ENCODE measurements at places on chromosomes 12 and 14. TPM values are rescaled to one million over a fixed set of nuclear protein-coding genes. Genes with fewer than 3 reads are reported as not detected.

DNA sequence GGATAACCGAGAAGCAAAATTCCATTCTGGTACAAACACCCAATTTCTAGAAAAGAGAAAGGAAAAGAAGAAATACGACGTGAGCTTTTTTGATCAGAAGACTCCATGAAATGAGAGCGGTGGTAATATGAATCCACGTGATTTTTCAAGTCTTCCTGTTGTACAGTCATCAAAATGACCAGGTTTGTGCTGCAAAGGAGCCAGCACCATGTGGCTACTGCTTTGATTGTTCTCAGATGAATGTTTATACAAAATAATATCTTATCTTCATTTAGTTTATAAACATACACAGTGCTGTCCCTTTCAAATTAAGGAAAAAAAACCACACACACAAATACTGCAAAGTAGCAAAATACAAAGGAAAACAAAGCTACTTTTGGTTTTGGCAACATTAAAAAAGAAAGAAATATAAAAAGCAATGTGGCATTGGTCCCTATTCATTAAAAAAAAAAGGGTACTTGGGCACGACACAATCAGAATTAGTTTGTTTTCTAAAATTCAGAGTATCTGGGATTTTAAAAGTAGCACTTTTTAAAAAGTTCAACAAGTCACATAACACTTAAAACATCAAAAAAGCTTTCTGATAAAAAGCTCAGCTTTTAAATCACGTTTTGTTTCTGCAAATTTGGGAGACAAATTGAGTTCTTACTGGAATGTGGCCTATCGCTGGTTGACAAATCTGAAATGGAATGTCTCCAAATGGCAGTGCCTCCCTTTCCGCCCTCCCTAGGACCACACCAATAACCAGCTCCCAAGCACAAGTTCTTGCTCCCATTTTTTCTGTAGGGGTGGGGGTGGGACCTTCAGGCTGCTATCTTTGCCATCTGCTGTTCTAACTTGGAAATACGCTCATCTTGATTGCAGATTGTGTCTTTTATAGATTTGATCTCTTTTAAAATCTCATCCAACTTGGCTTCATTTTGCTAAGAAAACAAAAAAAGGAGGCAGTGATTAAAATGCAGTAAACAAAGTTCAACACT is 13.2 kb upstream of the SELPLG start:
- H3K4me1 ChIP-seq: peaks cover 19% of the 10 kb centered on the region
- H3K36me3 ChIP-seq: no peaks in the 10 kb centered on the region
- no peak overlapping the region for H3K4me3 ChIP-seq
- H3K27me3 ChIP-seq: no peaks in the 10 kb centered on the region

DNA sequence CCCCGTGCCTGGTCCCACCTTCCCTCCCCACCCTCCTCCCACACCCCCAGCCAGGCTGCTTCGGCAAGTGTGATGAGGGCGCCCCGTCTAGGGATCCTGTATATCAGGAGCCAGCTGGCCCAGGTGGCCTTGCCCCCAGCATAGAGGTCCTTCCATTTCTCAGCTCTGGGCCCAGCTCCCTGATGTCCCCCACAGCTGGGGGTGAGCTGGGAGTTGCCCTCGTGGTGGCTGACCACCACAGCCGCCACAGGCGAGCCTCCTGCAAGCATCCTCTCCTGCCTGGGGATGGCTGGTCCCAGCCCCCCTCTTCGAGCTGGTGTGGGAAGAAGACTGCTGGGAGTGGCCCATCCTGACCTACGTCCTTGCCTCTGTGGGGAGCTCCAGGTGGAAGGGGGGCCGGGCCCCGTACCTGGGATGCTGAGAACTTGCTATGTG is 7.4 kb downstream of the ASPG start:
- no peak overlapping the region for H3K4me3 ChIP-seq
- H3K36me3 ChIP-seq: no peaks in the 10 kb centered on the region
- H3K27me3 ChIP-seq: no peaks in the 10 kb centered on the region
- peaks cover 8% of the 10 kb centered on the region for H3K4me1 ChIP-seq
- peak; percentile 16 for DNase-seq

DNA sequence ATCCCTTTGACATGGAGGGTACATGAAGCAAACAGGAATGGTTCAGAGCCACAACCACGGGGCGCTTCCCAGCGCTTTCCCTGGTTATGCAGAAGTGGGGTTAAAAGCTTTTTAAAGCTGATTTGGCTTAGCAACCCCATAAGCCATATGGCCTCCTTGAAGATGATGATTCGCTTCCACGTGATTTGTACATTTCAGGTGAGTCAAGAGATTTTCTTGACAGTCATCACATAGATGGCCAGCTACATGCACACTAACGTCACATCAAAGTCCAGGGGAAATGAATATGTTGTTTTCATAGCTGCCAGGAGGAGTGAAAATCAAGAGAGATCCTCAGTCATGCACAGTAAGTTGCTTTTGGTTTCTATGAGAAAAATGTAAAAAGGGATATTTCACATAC is 309.7 kb downstream of the TMEM132D start:
- DNase-seq: no peak
- H3K27me3 ChIP-seq: no peaks in the 10 kb centered on the region
- no peak overlapping the region for H3K27ac ChIP-seq
- no peaks in the 10 kb centered on the region for H3K4me1 ChIP-seq
- H3K4me3 ChIP-seq: no peak overlapping the region

DNA sequence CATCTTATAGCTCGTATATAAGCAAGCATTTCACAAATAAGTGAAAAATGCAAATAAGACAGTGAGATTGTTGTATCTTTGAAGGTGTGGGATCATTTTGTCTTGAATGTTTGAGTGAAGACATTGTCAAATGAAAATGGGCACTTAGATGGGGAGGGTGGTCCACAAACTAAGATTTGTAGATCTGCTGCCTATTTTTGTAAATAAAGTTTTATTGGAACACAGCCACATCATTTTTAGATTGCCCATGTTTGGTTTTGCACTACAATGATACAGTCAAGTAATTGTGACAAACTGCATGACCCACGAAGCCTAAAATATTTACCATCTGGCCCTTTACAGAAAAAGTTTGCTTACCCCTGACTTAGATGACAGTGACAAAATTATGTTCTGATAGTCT is 156.7 kb downstream of the PAH start:
- no peak for DNase-seq
- no peaks in the 10 kb centered on the region for H3K36me3 ChIP-seq
- H3K4me3 ChIP-seq: no peak overlapping the region
- H3K27ac ChIP-seq: no peak overlapping the region
- peaks cover 19% of the 10 kb centered on the region for H3K4me1 ChIP-seq

DNA sequence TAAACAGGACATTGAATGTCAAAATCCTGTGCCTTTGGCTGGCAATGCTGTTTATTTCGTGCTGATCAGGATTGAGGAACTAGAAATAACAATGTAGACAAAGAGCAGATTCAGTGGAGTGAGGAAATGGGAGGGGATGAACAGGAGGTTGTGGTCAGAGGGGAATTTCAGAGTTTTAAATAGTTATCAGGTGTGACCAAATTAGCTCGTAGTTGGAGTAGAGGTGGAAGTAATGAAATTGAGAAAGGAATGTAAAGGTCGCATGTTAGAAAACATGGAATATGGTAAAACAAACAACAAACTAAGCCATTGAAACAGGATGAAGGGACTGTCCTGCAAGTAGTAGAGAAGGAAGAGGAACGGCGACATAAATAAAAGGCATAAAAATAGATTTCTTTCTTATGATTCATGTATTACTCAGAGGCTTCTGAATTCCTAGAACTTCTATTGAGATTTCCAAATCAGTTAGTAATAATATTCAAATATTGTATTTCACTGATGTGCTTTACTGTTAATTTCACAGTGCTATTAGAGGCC is 9.5 kb upstream of the SAV1 start:
- no peaks in the 10 kb centered on the region for H3K4me1 ChIP-seq
- no peak overlapping the region for H3K27ac ChIP-seq
- no peak for DNase-seq
- no peak overlapping the region for H3K4me3 ChIP-seq

- no peaks in the 10 kb centered on the region for H3K27me3 ChIP-seq
- H3K4me3 ChIP-seq: no peak overlapping the region
- H3K4me1 ChIP-seq: no peaks in the 10 kb centered on the region
- H3K27ac ChIP-seq: no peak overlapping the region
Observed at GRCh38 chr14:51472881-51473280, 178.8 kb upstream of the FRMD6 start.

DNA sequence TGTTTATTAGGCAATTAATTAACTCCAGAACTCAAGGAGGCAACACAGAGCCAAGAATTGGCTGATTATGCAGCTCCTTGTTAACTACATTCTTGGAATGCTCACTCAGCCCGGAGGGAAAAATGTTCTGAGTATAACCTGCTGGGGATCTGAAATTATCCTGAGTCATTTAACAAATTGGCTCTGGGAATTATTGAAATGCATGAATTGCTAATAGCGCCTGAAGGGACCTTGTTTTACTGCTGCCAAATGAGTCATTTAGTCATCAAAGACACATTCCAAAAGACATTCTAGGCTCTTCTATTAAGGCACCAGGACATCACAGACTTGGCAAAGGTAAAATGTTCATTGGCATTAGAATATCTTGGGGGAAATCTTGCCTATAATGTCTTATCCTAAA is 13.0 kb downstream of the TMEM52B start:
- H3K36me3 ChIP-seq: no peaks in the 10 kb centered on the region
- no peak overlapping the region for H3K27ac ChIP-seq
- no peak overlapping the region for H3K4me3 ChIP-seq
- no peaks in the 10 kb centered on the region for H3K27me3 ChIP-seq
- no peak for DNase-seq
- no peaks in the 10 kb centered on the region for H3K4me1 ChIP-seq

GRCh38 chr12:116687888-116688287 is 50.0 kb downstream of the SPRING1 start:
- no peak overlapping the region for H3K4me3 ChIP-seq
- H3K4me1 ChIP-seq: no peaks in the 10 kb centered on the region
- H3K36me3 ChIP-seq: no peaks in the 10 kb centered on the region
- H3K27me3 ChIP-seq: no peaks in the 10 kb centered on the region

GRCh38 chr12:117047810-117048584 is 51.2 kb downstream of the TESC start:
- H3K4me3 ChIP-seq: no peak overlapping the region
- H3K36me3 ChIP-seq: no peaks in the 10 kb centered on the region
- peak; percentile 51 for DNase-seq
- no peak overlapping the region for H3K27ac ChIP-seq
- H3K4me1 ChIP-seq: peaks cover 6% of the 10 kb centered on the region

FGF6 gene
- total RNA-seq: not detected

Measured in ovary (tissue), 10 donors.